Aorta (tissue), 5 donors: ENCODE measurements at places on chromosomes 3 and 15. TPM values are rescaled to one million over a fixed set of nuclear protein-coding genes. Genes with fewer than 3 reads are reported as not detected.

DNA sequence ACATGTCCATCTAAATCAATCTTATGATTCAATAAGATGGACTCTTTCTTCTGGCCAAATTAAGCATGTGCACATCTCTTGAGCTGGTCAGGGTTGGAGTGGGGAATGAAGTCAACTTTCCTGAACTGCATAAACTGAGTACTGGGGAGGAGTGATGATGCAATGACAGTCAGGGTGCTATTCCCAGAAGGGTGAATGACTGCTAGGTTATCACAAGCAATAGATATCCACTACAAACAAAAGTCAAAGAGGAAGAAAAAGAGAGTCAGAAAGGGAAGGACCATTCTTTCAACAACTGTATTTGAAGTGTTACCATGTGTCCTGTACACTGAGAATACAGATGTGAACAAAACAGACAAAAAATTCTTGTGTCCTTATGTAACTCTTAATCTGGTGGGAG lies 70.0 kb downstream of the ALCAM start:
- DNase-seq: no peak

- DNase-seq: peak; percentile 83
Observed at GRCh38 chr3:47578119-47578632, 489 bp downstream of the CSPG5 start.

- DNase-seq: no peak
Observed at GRCh38 chr3:71998995-71999673, 214.2 kb upstream of the PROK2 start.

- DNase-seq: no peak
Observed at GRCh38 chr3:140334132-140334929, 343.5 kb upstream of the TRIM42 start.

DNA sequence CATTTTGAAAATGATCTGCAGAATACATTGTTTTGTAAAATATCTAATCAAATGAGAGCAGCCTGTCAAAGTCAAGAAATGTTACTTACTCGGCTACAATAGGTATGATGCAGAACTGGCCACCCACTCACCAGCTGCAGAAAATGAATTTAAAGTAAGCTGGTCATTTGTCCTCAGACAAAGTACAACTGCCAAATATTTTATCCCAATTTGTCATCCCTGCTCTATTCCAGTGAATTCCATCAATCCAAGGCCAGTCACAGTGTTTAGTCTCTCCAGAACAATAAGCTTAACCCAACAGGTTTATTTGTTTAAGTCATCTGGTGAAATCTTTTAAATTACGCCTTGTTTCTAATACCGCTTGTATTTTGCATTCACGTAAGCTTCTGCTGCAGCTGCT lies 46.6 kb upstream of the TCF12 start:
- no peak for DNase-seq

DNA sequence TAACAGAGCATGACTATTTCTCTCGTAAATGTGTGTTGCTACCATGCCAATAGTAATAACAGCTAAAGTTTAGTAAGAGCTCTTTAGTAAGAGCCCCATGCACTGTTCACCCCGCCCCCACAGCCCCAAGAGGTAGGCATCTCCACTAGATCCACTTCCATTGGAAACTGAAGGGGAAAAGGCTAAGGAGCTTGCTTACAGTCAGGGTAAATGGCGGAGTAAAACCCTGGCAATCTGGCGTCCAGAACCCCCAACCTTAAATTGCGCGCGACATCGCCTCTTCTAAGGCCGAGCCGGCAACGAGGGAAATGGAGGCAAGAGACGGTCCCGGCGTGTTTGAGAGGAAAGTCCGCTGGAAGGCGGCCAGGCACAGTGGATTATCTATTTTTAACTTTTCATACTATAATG lies 654 bp upstream of the C3orf38 start:
- DNase-seq: no peak

DNA sequence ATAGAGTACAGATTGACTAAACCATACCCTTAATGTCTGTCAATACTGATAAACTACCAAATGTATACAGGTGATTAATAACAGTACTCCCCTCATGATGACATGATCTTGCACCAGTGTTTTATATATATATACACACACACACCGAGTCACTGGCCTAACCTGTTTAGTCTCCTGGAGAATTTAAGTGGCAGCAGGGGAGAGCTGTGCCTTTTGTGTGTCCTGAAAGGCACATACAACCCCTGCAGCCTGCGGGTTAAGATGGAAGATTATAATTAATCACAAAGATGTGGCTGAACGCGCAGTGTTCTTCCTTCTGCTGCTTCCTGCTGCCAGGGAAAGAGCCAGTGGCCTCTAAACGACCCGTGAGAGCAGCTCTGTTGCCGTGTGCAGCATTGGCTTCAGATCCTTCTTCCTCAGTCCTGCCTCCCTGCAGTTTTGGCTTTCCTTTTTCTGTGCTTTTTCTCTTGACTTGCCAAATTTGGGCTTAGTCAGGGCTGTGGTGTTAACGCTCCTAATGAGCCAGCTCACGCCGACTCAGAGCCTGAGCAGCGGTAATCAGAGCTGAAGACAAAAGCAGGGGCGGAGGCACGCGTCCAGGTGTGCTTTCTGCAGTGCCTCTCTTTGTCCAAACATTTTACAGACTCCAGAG lies 42.5 kb upstream of the UBE3A start:
- DNase-seq: no peak

DNA sequence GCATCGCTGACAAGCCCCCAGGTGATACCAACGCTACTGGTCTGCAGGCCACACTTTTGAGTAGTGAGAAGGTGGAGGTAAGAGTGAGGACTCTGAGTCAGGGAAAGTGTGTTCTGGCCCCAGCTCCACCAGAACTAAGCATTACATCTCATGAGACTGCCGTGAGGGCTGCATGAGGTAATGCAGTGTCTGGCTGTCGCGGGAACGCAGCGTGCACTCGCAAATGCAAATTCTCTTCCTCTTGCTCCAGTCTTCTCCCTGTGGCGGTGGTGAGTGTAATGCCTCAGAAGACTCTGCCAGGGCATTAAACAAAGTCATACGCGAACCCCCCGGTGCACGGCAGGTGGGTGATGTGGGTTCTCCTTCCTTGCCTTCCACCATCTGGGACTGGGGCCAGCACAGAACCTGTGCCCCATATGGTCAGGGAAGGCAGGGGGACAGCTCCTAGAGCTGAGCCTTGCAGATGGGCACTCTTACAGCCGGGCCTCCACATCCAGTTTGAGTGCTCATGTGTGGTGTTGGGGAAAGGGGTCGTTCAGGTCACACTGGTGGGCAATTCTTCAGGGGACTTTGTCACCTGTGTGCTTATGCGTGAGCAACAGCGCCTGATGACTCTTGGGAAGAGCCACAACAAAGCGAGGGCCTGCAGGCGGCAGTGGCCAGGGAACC lies 175.8 kb downstream of the XXYLT1 start:
- peak; percentile 66 for DNase-seq

DNA sequence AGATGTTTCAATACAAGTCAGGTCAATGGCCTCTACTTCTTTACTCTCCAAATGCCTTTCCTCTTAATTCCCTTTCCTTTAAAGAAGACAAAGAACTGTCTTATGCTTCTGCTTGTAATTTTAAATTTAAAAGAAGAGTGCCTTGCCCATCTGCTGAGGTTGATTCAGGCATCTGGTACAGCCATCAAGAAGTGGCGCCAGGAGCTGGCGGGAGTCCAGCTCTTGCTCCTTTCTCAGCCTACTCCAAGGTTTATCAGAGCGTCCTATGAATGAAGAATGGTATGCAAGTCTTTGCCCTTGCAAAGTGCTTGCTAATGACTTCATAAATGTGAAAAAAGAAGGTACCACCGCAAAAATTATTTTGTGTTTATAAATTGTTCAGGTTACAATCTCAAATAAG lies 294.6 kb upstream of the TGFBR2 start:
- no peak for DNase-seq

GRCh38 chr15:50798684-50799083 lies 33.2 kb upstream of the SPPL2A start:
- DNase-seq: no peak

GRCh38 chr3:4957978-4958377 lies 21.3 kb upstream of the BHLHE40 start:
- DNase-seq: no peak

GRCh38 chr15:85785887-85786780 lies 8.6 kb downstream of the KLHL25 start:
- DNase-seq: no peak

- DNase-seq: no peak
Observed at GRCh38 chr3:187516446-187517185, 148.4 kb downstream of the RTP4 start.

- no peak for DNase-seq
Observed at GRCh38 chr3:178709051-178709450, 172.8 kb downstream of the KCNMB2 start.

- no peak for DNase-seq
Observed at GRCh38 chr15:85412956-85413854, 32.8 kb downstream of the AKAP13 start.

GRCh38 chr3:112799946-112800345 lies 46.7 kb downstream of the CD200R1L start:
- DNase-seq: no peak

GRCh38 chr3:139123377-139124095 lies 78.8 kb upstream of the PRR23C start:
- no peak for DNase-seq

GRCh38 chr3:45145681-45146614 lies at the start of gene CDCP1:
Gene CDCP1 (minus strand): TSS chr3:45146378. CDS start chr3:45146287, 91 bp downstream.
- DNase-seq: no peak

DNA sequence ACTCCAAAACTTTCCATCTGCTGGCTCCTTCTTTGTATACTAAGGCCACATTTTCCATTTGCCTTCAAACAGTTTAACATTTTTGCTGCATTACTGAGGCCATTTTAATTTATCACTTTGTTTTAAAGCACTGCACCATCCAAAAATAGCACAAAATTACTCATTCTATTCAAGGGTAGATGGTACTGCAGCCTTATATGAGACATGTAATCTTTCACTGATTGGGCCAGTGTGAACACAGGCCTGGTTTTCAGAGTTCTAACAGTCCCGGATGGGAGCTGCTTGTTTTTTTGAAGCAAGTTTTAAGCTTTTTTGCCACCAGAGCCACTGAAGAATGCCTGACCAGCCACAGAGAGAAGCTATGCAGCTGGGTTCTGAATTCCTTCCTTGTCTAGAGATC lies 172.3 kb upstream of the TSC22D2 start:
- DNase-seq: no peak

GRCh38 chr15:68025835-68026424 lies 28.2 kb upstream of the PIAS1 start:
- no peak for DNase-seq

DNA sequence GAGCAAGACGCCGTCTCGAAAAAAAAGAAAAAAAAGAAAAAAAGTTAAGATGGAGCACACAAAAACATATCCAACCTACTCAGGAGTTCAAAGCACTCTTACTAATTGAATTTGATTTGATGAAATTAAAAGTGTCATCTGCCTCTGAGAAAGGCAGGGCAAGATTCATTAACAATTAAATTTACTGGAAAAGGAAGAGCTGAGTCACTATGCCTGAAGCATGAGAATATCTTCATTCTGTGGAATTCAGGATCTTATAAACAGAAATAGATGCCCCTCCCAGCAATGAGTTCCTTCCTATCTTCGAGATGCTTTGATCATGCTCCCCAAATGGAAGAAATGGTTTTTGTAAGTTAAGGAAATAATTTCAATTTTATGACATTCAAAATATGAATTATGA lies 61.0 kb upstream of the ST3GAL6 start:
- no peak for DNase-seq

GRCh38 chr3:183532620-183533411 lies 22.7 kb downstream of the KLHL6 start:
- DNase-seq: no peak

GRCh38 chr3:40302784-40303183 lies 6.7 kb upstream of the EIF1B start:
- DNase-seq: no peak

DNA sequence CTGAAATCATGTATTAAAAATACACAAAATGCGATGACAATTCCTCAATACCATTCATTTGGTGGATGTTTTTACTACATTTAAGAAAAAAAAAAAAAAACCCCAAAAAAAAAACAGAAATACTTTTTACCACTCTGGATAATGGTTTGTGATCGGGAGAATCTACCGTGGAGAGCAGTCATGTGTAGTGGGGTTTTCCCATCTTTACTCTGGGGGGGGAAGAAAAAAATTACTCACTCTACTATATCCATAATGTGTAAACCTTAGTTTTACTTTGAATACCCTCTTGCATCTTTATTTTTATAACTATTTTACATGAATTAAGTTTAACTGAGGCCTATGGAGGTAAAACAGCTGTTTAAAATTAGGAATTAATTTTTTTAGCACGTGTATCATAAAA lies 83.3 kb downstream of the ANKRD28 start:
- DNase-seq: no peak

- no peak for DNase-seq
Observed at GRCh38 chr15:80710635-80711554, 15.8 kb downstream of the ABHD17C start.

DNA sequence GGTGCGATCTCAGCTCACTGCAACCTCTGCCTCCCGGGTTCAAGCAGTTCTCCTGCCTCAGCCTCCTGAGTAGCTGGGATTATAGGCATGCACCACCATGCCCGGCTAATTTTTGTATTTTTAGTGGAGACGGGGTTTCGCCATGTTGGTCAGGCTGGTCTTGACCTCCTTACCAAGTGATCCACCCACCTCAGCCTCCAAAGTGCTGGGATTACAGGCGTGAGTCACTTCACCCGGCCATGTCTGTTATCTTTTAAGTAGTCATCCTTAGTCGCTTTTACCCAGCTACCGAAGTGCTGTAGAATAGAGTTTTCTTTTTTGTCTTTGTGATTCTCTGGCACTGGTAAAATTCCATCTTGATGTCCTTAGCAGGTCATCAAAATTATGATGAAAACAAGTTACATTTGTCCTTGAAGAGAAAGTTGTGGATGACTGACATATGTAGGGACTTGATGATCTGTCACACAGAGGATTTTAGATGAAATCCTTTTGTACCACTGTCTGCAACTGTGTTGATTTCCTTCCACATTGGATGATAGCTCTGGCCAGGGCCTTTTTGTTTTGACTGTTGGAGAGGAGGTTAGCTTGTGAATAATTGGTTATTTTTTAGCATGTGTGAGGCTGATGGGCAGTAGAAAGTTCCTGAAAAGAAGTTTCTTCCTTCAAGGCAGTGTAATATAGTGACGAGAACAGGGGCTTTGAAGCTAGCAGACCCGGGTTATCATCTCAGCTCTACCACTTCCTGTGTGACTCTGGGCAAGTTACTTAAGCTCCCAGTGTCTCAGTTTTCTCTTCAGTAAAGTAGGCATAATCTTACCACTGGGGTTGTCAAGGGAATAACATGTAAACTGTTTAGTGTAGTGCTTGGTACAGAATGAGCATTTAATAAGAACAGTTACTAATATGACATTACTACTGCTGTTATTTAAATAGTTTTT lies 18.8 kb downstream of the ATG7 start:
- no peak for DNase-seq

The PYGO1 gene
- total RNA-seq: 10.9 TPM

The SLC6A20 gene
- total RNA-seq: 0.15 TPM

The NEK10 gene
- 3.5 TPM for total RNA-seq

The HRG gene
- not detected for total RNA-seq

The DISP2 gene
- 0.60 TPM for total RNA-seq

The EPHB3 gene
- 9.0 TPM for total RNA-seq

The CASR gene
- not detected for total RNA-seq

The PPARG gene
- 17.9 TPM for total RNA-seq

The MRPL47 gene
- total RNA-seq: 23.7 TPM

The LRRN1 gene
- 6.6 TPM for total RNA-seq

The TMEM212 gene
- total RNA-seq: not detected

The SLC24A5 gene
- total RNA-seq: not detected

The TWF2 gene
- 52.2 TPM for total RNA-seq

The CCDC39 gene
- total RNA-seq: not detected

The ALG1L2 gene
- total RNA-seq: not detected

The C2CD4A gene
- total RNA-seq: 0.19 TPM

The SENP7 gene
- 32.4 TPM for total RNA-seq

The BFSP2 gene
- not detected for total RNA-seq

The P2RY1 gene
- total RNA-seq: 3.5 TPM

The IGF1R gene
- 88.8 TPM for total RNA-seq
